ENCODE measurements at places on chromosomes 2 and 18.

- no peaks in the 10 kb centered on the region for H3K4me1 ChIP-seq
- no peaks in the 10 kb centered on the region for H3K36me3 ChIP-seq
These were observed 8.3 kb upstream of the TMEM247 start for GRCh38 chr2:46471019-46471583.

DNA sequence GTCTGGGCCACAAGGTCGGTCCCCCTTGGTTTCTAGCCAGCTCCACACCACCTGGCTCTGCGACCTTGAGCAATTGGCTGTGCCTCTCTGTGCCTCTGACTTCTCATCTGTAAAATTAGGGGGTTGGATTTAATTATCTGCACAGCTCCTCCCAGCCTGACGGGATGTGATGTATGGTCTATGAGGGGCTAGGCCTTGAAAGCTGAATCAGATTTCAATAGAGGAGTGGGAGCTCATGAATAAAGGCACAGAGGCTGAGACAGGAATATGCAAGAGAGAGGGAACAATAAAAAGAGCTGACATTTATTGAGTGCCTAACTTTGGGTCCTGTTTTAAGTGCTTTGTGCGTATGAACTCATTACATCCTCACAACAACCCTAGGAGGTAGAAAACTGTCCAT lies 104.7 kb downstream of the ALK start:
- H3K4me3 ChIP-seq: no peak overlapping the region
- no peaks in the 10 kb centered on the region for H3K27me3 ChIP-seq
- peaks cover 2% of the 10 kb centered on the region for H3K4me1 ChIP-seq
- no peak overlapping the region for H3K27ac ChIP-seq

DNA sequence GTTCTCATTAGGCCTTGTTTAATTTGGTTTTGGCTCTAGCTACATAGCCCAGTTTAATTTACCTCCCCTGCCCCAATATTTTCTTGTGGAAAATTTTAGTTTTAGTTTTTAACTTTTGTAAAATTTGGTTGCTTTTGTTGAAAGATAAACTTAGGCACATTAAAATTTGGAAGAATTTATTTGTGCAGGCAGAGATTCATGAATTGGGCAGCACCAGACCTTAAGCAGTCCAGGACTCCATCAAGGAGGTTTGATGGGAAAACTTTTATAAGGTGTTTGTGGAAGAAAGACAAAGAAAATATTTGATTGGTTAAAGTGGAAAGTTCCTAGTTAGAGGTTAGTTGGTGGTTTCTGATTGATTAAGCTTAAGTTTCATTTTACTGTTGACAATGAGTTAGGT lies 16.4 kb upstream of the PNPT1 start:
- no peaks in the 10 kb centered on the region for H3K27me3 ChIP-seq
- H3K4me3 ChIP-seq: no peak overlapping the region
- no peaks in the 10 kb centered on the region for H3K36me3 ChIP-seq
- 0 out of 2 replicates have a peak, but pooled peaks cover 1% of the 10 kb centered on the region for H3K4me1 ChIP-seq
- no peak overlapping the region for H3K27ac ChIP-seq

GRCh38 chr2:222241128-222241870 lies 57.5 kb downstream of the PAX3 start:
- H3K4me1 ChIP-seq: peaks cover 8% of the 10 kb centered on the region
- H3K36me3 ChIP-seq: no peaks in the 10 kb centered on the region
- no peaks in the 10 kb centered on the region for H3K27me3 ChIP-seq
- no peak overlapping the region for H3K27ac ChIP-seq

GRCh38 chr2:201228271-201228911 lies 31.9 kb upstream of the CASP8 start:
- no peak for DNase-seq
- H3K4me3 ChIP-seq: no peak overlapping the region
- no peak overlapping the region for H3K27ac ChIP-seq
- no peaks in the 10 kb centered on the region for H3K27me3 ChIP-seq
- no peaks in the 10 kb centered on the region for H3K36me3 ChIP-seq

GRCh38 chr2:190795686-190796085 lies 84.9 kb upstream of the GLS start:
- no peaks in the 10 kb centered on the region for H3K27me3 ChIP-seq
- H3K4me3 ChIP-seq: no peak overlapping the region
- no peaks in the 10 kb centered on the region for H3K36me3 ChIP-seq
- DNase-seq: no peak
- no peak overlapping the region for H3K27ac ChIP-seq

DNA sequence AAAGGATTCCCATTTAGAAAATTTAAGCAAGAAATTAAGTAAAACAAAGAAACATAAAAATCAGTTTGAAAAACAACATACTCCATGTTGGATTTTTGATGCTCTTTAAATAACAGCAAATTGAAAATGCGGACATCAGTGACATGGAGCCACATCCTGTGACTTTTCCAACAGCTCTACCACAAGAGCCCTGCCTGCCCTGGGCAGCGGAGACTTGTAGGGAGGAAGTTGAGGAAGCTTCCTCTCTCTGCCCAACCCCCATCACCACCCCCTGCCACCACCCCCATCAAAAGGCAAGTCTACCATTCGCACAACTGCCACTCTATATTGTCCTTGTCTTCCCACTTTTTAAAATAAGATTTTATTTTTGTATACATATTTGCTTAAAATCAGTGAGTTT lies 32.8 kb upstream of the DAPL1 start:
- DNase-seq: no peak
- H3K27me3 ChIP-seq: no peaks in the 10 kb centered on the region
- H3K27ac ChIP-seq: no peak overlapping the region

- H3K4me3 ChIP-seq: no peak overlapping the region
- 0 out of 2 replicates have a peak, but pooled peaks cover 1% of the 10 kb centered on the region for H3K4me1 ChIP-seq
- no peak overlapping the region for H3K27ac ChIP-seq
- peak; percentile 29 for DNase-seq
- H3K36me3 ChIP-seq: no peaks in the 10 kb centered on the region
These were observed 216.8 kb downstream of the RAD51AP2 start for GRCh38 chr2:17301437-17301836.

DNA sequence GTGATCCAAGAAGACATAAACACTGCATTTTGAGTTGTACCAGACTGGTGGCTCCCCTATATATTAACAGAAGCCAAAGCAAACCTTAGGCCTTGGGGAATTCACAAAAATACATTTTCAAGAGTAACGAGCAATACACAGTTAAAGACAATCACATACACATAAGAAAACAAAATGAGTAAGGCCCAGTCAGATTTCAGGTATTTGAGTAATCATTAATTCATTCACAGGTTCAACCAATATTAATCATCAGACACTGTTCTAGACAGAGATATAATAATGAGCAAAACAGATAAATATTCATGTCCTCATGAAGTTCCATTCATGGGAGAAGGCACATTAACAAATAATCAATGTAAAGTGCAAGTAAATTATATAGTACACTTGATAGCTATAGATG lies 9.6 kb downstream of the STPG4 start:
- no peaks in the 10 kb centered on the region for H3K4me1 ChIP-seq
- no peak for DNase-seq
- no peaks in the 10 kb centered on the region for H3K36me3 ChIP-seq
- no peak overlapping the region for H3K4me3 ChIP-seq
- H3K27me3 ChIP-seq: no peaks in the 10 kb centered on the region

GRCh38 chr2:205865905-205866441 lies 183.7 kb downstream of the NRP2 start:
- DNase-seq: no peak
- no peaks in the 10 kb centered on the region for H3K36me3 ChIP-seq
- no peak overlapping the region for H3K4me3 ChIP-seq
- H3K27ac ChIP-seq: no peak overlapping the region

- no peaks in the 10 kb centered on the region for H3K27me3 ChIP-seq
- H3K36me3 ChIP-seq: no peaks in the 10 kb centered on the region
- peaks cover 4% of the 10 kb centered on the region for H3K4me1 ChIP-seq
- no peak for DNase-seq
- no peak overlapping the region for H3K27ac ChIP-seq
These were observed 57.7 kb downstream of the PHLPP1 start for GRCh38 chr18:62772860-62773584.

GRCh38 chr2:71001592-71001927 lies 6.9 kb upstream of the TEX261 start:
- no peak for DNase-seq
- peaks cover 4% of the 10 kb centered on the region for H3K4me1 ChIP-seq
- H3K27ac ChIP-seq: no peak overlapping the region
- H3K36me3 ChIP-seq: no peaks in the 10 kb centered on the region
- H3K27me3 ChIP-seq: no peaks in the 10 kb centered on the region

DNA sequence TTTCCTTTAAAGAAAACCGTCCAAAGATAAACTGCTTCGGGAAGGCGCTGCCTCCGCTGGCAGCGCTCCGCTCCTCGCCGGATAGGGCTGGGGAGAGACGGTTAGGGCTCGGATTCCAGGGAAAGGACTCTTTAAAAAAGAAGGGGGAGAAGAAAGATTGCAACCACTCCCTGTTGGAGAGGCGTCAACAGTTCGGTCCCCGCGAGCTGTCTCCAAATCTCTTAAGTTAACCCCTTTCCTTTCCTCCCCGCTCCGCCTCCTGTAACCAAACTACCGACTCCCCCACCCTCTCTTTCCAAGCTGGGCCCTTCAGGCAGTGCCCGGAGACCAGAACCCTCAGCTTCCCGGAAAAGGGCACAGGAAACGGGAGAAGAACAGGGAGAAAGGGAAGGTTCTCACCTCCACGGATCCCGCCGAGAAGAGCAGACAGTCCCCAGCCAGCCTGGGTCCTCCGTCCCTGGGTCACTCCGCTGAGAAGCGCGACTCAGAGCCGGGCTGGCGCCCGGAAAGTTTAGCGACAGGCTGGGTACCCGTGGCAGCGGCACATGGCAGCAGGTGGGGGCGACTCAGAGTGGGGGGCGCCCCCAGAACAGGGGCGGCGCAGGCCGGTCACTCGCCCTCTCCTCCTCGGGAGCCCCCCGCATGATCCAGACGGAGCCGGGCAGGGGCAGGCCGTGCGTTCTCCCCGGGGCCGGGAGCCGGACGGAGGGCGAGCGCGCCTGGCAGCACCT lies 675 bp downstream of the FZD5 start:
- H3K36me3 ChIP-seq: peaks cover 8% of the 10 kb centered on the region
- H3K4me1 ChIP-seq: peaks cover 18% of the 10 kb centered on the region
- no peak for DNase-seq

- DNase-seq: no peak
- H3K4me1 ChIP-seq: no peaks in the 10 kb centered on the region
- H3K36me3 ChIP-seq: no peaks in the 10 kb centered on the region
- no peaks in the 10 kb centered on the region for H3K27me3 ChIP-seq
- no peak overlapping the region for H3K4me3 ChIP-seq
- H3K27ac ChIP-seq: no peak overlapping the region
These were observed 136.2 kb downstream of the RGPD3 start for GRCh38 chr2:106332054-106332453.

DNA sequence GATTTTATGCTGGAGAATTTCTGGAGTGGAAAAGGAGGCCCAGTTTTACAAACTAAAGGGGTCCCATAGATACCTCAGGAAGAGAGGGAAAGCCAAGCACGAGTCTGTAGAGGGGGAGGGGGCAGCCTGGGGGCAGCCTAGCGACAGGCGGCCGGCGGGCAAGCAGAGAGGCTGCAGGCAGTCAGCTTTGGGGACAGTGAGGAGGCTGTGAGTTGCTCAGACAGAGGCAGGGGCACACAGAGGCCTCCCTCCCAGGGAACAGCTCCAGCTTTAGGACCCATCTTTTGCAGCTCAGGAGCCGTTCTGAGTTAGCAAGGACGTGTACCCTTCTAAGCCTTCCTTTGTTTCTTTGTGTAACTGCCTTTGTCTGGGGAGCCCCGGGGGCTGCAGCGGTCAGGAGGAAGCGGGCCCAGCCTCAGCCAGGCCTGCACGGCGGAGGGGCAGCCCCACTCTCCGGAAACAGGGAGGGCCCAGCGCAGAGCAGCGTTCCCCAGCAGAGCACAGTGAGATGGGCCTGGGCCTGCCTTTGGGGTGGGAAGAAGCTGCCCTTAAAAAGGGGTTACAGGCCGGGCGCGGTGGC lies 41.1 kb upstream of the RALBP1 start:
- no peaks in the 10 kb centered on the region for H3K27me3 ChIP-seq
- H3K4me3 ChIP-seq: no peak overlapping the region
- no peaks in the 10 kb centered on the region for H3K36me3 ChIP-seq
- H3K27ac ChIP-seq: no peak overlapping the region

GRCh38 chr2:12506846-12507245 lies 209.9 kb upstream of the TRIB2 start:
- no peaks in the 10 kb centered on the region for H3K36me3 ChIP-seq
- no peak overlapping the region for H3K27ac ChIP-seq
- H3K4me1 ChIP-seq: no peaks in the 10 kb centered on the region
- no peak for DNase-seq
- H3K4me3 ChIP-seq: no peak overlapping the region

GRCh38 chr2:69669666-69670065 lies 26.1 kb upstream of the AAK1 start:
- DNase-seq: no peak
- H3K27ac ChIP-seq: no peak overlapping the region
- H3K27me3 ChIP-seq: no peaks in the 10 kb centered on the region
- no peak overlapping the region for H3K4me3 ChIP-seq
- no peaks in the 10 kb centered on the region for H3K36me3 ChIP-seq
- H3K4me1 ChIP-seq: no peaks in the 10 kb centered on the region

DNA sequence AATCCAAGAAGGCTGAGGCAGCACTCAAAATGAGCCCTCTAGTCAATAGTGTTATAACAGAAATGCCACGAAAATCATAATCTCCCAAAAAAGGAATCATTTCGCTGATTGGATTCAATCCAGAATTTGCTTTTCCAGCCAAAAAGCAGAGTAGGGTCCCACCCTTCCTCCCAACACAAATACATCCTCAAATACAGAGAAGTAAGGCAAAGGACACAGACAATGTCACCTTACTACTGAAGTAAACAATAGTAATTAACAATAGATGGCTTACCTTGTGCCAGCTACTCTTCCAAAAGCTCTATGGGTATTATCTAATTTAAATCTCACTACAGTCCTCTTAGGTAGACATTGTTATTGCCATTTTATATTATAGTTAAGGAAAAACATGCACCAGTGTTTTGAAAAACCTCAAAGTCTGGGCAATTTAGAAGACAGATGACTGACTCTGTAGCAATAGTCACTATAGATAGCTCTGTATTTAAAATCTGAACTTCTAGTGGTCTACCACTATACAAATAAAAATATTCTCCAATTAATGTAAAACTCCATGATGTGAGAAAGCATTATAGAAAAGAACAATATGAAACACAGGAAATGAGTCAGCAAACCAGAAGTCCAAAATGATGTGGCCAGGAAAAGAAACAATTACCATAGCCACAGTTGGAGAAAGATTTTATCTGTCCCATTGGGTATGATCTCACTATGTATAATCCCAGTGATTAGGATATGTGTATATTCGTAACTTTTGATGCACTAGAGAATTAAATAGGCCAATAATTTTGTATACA lies 305.0 kb upstream of the ERBB4 start:
- H3K36me3 ChIP-seq: no peaks in the 10 kb centered on the region
- H3K27ac ChIP-seq: no peak overlapping the region
- no peaks in the 10 kb centered on the region for H3K27me3 ChIP-seq

DNA sequence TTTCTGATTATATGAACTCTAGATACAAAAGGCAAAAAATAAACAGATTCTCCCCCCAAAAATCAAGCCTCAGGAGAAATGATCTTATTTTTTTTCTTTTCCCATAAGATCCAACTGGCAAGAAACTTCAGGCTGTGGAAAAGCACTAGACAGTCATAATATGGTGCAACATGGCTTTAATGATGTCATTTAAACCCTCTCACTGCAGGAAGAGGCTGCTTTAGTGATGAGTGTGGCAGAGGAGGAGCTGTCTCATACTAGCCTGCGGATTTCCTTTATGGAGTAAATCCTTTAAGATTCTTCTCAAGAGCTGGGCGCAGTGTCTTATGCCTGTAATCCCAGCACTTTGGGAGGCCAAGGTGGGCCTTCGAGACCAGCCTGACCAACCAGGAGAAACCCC lies 83.3 kb upstream of the CD28 start:
- H3K27ac ChIP-seq: no peak overlapping the region
- H3K27me3 ChIP-seq: no peaks in the 10 kb centered on the region
- H3K36me3 ChIP-seq: no peaks in the 10 kb centered on the region
- H3K4me3 ChIP-seq: no peak overlapping the region
- no peak for DNase-seq
- H3K4me1 ChIP-seq: no peaks in the 10 kb centered on the region

All from iPS DF 6.9 (cell line).